ENCODE measurements at places on chromosomes 3 and 15. TPM values are rescaled to one million over a fixed set of nuclear protein-coding genes. Genes with fewer than 3 reads are reported as not detected.

The KLHL6 gene
- polyA plus RNA-seq: 0.18 TPM

The AP3B2 gene
- 1.6 TPM for polyA plus RNA-seq

The PLA2G4E gene
- not detected for polyA plus RNA-seq

The ZNF662 gene
- 9.8 TPM for polyA plus RNA-seq

The TNNC1 gene
- polyA plus RNA-seq: 3.0 TPM

- peak; percentile 78 for DNase-seq
- H3K36me3 ChIP-seq: no peaks in the 10 kb centered on the region
- H3K4me3 ChIP-seq: peak overlapping the region; percentile 70
- no peaks in the 10 kb centered on the region for H3K27me3 ChIP-seq
- no peaks in the 10 kb centered on the region for H3K4me1 ChIP-seq
Measured at GRCh38 chr15:43132830-43133429, 456 bp upstream of the TMEM62 start.

DNA sequence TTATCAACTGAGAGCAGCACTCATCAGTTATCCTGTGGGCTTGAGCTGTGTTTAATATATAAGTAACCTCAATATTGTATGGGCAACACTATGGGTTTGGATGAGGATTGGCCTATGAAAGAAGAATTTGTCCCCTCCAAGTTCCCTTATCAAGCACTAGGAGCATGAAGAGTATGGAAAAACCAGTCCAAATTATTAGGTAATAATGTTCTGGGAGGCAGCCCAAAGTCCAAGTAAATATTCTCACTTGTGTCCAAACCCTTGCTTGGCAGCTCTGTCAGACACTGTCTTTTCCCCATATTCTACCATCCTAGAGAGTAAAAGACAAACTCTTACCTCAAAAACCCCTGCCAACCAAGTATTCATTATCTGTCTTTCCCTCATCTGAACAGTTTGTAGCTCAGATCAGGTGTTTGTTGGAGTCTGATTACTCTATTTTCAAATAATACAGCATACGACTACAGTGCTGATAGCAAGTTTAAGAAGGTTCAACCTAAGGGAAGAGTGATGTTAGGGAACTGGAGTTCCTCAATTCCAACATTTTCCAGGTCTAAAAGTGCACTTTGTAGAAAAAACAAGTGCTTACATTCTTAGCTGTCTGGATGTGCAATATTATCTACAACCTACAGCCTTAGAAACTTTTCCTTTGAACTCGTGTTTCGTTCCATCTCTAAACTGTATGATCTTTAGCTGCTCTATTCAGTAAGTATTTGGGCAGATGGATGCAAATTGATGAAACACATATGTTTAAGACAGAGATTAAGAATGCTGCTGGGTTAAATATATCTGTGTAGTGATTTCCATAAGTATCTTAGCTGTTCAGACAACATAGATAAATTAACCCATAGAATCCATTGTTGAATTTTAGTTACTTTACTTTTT lies 89.7 kb upstream of the PHLDB2 start:
- H3K27me3 ChIP-seq: no peaks in the 10 kb centered on the region
- DNase-seq: no peak
- no peak overlapping the region for H3K4me3 ChIP-seq

DNA sequence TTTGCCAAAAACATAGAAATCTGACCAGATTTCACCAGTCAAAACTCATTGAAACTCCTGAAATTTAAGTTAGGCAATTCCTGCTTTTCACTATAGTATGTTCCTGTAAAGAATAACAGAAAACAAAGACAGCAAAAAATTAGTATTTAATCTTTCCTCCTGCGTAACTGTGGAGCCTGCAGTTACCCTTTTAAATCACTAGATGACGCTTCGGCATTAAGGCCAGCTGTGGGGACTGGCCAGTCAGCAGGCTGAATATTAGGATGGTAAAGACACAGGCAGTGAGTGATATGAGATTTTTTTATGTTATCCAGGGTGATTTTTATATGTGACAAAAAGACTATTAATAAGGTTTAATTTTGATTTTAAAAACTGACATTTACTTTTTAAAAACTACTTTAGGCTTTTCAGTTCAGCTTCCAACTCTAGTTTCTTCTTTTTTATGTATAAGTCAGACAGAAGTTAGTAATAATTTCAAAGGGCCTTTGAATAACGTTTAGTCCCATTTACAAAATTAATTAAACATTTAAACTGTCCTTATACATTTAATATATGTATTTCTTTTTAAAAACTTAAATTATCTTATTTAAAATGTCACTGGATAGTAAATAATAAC lies 165.1 kb downstream of the PPM1L start:
- no peak overlapping the region for H3K4me3 ChIP-seq
- H3K36me3 ChIP-seq: no peaks in the 10 kb centered on the region
- DNase-seq: no peak

GRCh38 chr15:70327328-70327855 lies 229.7 kb upstream of the TLE3 start:
- no peaks in the 10 kb centered on the region for H3K4me1 ChIP-seq
- no peaks in the 10 kb centered on the region for H3K27me3 ChIP-seq
- no peak for DNase-seq
- H3K4me3 ChIP-seq: no peak overlapping the region
- no peaks in the 10 kb centered on the region for H3K36me3 ChIP-seq
- no peak overlapping the region for H3K27ac ChIP-seq

GRCh38 chr3:136883967-136884720 lies 22.1 kb downstream of the NCK1 start:
- no peaks in the 10 kb centered on the region for H3K36me3 ChIP-seq
- no peak for DNase-seq
- peaks cover 3% of the 10 kb centered on the region for H3K4me1 ChIP-seq
- H3K27me3 ChIP-seq: no peaks in the 10 kb centered on the region

DNA sequence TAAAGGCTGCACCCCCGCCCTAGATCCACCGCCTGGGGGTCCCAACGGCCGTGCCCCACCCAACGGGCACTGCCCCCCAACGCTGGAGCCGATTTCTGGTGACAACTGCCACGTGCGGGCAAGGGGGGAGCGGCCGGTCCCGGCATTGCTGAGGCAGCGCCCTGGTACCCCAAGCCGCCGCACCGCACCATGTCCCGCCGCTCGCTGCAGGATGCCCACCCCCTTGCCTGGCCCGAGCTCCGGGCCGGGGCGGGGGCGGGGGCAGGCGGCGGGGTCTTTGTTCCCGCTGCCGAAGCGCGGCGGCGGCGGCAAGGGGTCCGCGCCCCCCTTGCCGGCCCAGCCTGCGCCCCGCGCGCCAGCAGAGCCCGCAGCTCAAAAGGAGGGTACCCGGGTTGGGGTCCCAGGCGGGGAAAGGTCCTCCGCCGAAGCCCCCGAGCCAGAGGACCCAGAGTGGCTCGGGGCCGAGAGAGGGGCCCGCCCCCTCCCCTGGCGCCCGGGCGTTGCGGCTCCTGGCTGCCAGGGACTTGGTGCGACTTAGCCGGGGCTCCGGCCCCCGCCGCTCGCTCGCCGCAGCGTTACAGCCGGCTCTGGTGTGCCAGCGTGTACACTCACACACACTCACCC lies 678 bp downstream of the SEMA7A start:
- H3K4me1 ChIP-seq: no peaks in the 10 kb centered on the region
- DNase-seq: no peak
- no peaks in the 10 kb centered on the region for H3K27me3 ChIP-seq
- peak overlapping the region; percentile 52 for H3K4me3 ChIP-seq
- H3K36me3 ChIP-seq: no peaks in the 10 kb centered on the region

DNA sequence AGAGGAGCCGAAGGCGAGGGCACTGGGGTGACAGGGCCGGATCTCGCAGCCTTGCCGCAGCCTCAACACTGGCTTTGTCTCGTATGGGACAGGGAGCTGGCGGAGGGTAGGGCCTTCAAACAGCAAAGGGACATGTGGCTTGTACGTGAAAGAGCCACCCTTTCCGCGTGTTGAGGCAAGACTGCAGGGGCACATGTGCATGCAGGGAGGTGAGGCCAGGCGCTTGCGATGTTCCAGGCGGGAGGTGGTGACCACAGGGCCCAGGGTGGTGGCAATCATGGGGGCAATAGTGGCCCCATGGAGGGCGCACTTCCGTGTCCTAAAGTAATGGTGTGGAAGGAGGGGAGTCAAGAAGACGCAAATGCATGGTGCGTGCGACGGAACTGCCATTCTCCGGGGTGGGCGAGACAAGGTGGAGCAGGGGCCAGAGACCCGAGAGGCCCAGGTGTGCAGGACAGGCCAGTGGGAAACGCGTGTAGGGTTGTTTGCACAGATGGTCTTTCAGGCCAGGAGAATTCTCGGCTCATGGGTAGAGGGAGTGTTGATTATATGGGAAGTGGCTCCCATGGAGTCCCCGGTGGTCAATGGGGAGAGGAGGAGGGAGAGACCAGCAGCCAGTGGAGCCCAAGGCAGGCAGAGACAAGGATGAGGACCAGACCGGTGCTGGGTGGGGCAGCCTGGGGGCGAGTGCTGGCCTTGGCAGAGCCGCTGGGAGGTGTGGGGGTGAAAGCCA lies 45.8 kb upstream of the PCSK6 start:
- DNase-seq: no peak
- no peak overlapping the region for H3K4me3 ChIP-seq
- no peaks in the 10 kb centered on the region for H3K36me3 ChIP-seq
- H3K4me1 ChIP-seq: no peaks in the 10 kb centered on the region
- H3K27ac ChIP-seq: no peak overlapping the region

- H3K27me3 ChIP-seq: no peaks in the 10 kb centered on the region
- no peak for DNase-seq
- H3K36me3 ChIP-seq: no peaks in the 10 kb centered on the region
Measured at GRCh38 chr3:17771177-17772017, 29.0 kb upstream of the TBC1D5 start.

DNA sequence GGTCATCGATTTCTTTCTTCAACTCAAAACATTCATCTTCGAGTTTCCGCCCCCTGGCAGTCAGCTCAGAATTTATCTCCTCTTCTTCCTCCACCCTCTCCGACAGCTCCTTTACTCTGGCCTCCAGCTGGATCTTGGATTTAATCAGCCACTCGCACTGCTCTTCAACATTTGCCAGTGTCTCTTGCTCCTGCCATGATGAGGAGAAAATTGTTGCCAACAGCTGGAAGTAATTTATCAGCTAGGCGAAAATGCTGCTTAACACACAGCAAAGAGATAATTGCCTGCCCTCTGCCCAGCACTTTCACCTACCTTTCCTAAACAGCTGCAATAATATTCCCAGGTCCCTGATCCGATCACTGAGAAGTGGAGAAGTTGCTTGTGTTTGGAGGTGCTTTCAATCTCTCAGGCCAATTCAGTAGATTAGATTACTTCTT lies 69.3 kb downstream of the MYH15 start:
- H3K27me3 ChIP-seq: no peaks in the 10 kb centered on the region
- H3K4me3 ChIP-seq: no peak overlapping the region
- no peak overlapping the region for H3K27ac ChIP-seq
- no peaks in the 10 kb centered on the region for H3K4me1 ChIP-seq
- no peak for DNase-seq
- no peaks in the 10 kb centered on the region for H3K36me3 ChIP-seq

GRCh38 chr15:38563723-38564519 lies 693 bp downstream of the RASGRP1 start:
- no peaks in the 10 kb centered on the region for H3K36me3 ChIP-seq
- no peak overlapping the region for H3K27ac ChIP-seq
- H3K27me3 ChIP-seq: no peaks in the 10 kb centered on the region
- H3K4me1 ChIP-seq: no peaks in the 10 kb centered on the region
- peak; percentile 75 for DNase-seq

DNA sequence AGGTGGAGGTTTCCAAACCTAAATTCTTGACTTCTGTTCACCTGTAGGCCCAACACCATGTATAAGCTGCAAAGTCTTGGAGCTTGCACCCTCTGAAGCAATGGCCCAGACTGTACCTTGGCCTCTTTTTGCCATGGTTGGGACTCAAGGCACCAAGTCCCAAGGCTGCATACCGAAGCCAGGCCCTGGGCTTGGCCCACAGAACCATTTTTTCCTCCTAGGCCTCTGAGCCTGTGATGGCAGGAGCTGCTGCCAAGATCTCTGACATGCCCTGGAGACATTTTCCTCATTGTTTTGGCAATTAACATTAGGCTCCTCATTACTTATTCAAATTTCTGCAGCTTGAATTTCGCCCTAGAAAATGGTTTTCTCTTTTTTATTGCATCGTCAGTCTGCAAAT lies 297.9 kb downstream of the OXSM start:
- no peak overlapping the region for H3K27ac ChIP-seq
- no peak overlapping the region for H3K4me3 ChIP-seq
- no peaks in the 10 kb centered on the region for H3K27me3 ChIP-seq
- no peak for DNase-seq
- no peaks in the 10 kb centered on the region for H3K4me1 ChIP-seq

DNA sequence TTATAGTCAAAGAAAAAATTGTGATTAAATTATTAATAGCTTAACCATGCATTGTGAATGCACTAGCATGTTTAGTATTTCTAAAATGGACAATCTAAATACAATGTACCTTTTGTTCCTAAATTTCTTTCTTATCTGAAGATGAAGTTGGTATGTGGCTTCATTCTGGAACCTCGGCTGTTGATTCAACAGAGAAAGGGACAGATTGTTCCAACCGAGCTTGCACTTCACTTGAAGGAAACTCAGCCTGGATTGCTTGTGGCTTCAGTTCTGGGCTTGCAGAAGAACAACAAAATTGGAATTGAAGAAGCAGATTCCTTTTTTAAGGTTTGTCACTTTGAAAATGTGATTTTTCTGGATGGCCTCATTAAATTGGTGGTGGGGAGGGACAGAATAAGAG lies 32.6 kb downstream of the HPS3 start:
- no peak overlapping the region for H3K27ac ChIP-seq
- H3K36me3 ChIP-seq: peaks cover 7% of the 10 kb centered on the region
- no peak for DNase-seq
- no peaks in the 10 kb centered on the region for H3K4me1 ChIP-seq

- H3K27me3 ChIP-seq: no peaks in the 10 kb centered on the region
- DNase-seq: no peak
- no peak overlapping the region for H3K27ac ChIP-seq
- H3K4me3 ChIP-seq: no peak overlapping the region
Measured at GRCh38 chr3:195451373-195452015, 8.7 kb upstream of the ACAP2 start.

- no peak overlapping the region for H3K4me3 ChIP-seq
- H3K36me3 ChIP-seq: peaks cover 3% of the 10 kb centered on the region
- no peaks in the 10 kb centered on the region for H3K4me1 ChIP-seq
- no peak overlapping the region for H3K27ac ChIP-seq
Measured at GRCh38 chr15:33737687-33738601, 230.4 kb upstream of the CHRM5 start.

DNA sequence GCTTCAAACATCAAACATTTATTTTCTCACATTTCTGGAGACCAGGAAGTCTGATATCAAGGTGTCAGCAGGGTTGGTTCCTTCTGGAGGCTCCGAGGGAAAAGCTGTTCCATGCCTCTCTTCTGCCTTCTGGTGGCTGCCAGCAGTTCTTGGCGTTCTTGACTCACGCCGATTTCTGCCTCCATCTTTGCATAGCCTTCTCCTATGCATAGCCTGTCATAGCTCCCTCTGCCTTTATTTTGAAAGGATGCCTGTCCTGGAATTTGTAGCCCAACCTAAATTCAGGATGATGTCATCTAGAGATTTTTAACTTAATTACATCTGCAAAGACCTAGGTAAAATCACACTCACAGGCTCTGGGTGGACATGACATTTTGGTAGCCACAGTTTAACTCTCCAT lies 70.4 kb downstream of the RGMA start:
- DNase-seq: no peak
- H3K4me1 ChIP-seq: no peaks in the 10 kb centered on the region
- peaks cover 14% of the 10 kb centered on the region for H3K36me3 ChIP-seq
- H3K27ac ChIP-seq: no peak overlapping the region
- H3K4me3 ChIP-seq: no peak overlapping the region
- H3K27me3 ChIP-seq: no peaks in the 10 kb centered on the region

GRCh38 chr15:81166636-81167305 lies 29.9 kb upstream of the IL16 start:
- no peaks in the 10 kb centered on the region for H3K27me3 ChIP-seq
- no peak overlapping the region for H3K27ac ChIP-seq
- no peak for DNase-seq
- no peaks in the 10 kb centered on the region for H3K4me1 ChIP-seq
- no peaks in the 10 kb centered on the region for H3K36me3 ChIP-seq

Data from aorta (tissue), 5 donors.